ENCODE measurements at places on chromosomes 2 and 18.
A peak's percentile ranks its signal among the peaks of the same experiment; 100 is the strongest.

GRCh38 chr2:150530168-150530567, 42.7 kb upstream of the RND3 start:
- no peak for ATAC-seq

GRCh38 chr2:146003337-146003736, 1483.4 kb upstream of the ZEB2 start:
- no peak for ATAC-seq

DNA sequence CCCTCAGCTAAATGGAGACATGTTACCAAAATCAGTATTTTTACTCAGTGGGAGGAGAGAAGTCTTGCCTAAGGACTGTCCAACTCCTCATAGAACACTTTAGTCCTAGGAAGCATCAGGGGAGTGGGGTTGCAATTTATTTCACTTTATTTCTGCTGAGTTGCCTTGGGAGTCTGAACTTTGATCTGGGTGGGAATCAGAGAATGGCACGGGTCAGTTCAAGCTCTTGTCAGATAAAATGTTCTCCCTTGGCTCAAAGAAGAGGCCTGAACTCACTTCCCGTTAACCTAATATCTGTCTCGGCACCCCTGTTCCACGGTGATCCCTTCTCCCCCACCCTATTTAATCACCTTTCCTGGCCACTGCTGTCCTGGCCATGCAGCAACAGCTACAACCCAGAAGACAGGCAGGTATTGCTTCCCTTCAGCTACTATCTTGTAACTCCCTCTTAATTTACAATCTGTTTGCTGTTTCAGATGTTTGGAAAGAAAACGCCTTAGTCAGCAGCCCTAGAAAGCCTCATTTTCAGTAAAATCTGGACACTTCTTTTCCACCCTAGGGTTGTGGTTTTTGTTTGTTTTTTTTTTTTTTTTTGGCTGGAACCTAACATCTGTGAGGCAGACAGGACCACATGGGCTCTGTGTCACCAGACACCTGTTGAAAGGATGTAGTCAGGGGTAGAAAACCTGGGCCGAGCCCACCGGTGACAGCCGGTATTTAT, 52.5 kb downstream of the SERTAD2 start:
- no peak for ATAC-seq

- no peak for ATAC-seq
These were observed 1.3 kb upstream of the ZNF516 start for GRCh38 chr18:76496194-76496890.

DNA sequence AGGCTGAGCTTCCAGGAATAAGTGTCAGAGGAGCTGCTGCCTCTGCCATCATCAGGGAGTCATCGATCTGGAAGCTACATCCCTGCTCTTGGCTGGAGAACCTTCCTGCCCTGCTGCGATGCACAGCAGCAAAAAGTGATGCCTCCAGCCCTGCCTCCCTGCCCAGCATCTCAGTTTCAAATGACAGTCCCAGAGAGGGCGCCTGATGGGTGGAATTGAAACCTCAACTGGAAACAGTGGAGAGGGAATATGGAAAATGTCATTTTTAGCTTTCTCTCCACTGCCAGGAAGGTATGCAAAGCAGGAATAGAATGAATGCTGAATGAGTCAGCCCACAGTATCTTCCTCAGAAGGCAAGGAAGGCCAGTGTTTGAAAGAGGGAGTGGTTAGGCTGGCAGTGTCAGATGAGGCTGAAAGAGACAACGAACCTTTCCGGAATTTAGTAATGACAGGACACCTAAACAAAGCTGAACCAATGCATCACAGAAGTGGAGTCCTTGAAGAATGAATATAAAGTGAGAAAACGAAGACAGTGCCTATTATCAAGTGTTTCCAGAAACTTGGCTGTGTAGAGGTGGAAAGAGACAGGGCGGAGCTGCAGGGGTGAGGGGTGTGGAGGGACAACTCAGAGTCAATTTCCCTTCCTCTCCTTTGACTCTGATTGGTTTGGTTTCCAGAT, 153.9 kb upstream of the NDUFV2 start:
- peak; percentile 87 for ATAC-seq

- ATAC-seq = no peak
These were observed 1.3 kb upstream of the SCYGR3 start for GRCh38 chr2:227615906-227616305.

Measured in esophagus mucosa (tissue), 1 donor.